ENCODE measurements at places on chromosomes 7 and 10.
A peak's percentile ranks its signal among the peaks of the same experiment; 100 is the strongest.

- no peak for DNase-seq
Measured at GRCh38 chr10:13412894-13413293, 64.8 kb upstream of the SEPHS1 start.

- DNase-seq: no peak
Measured at GRCh38 chr7:25779002-25779546, 372.9 kb upstream of the NFE2L3 start.

- DNase-seq: no peak
Measured at GRCh38 chr7:132783824-132784223, 207.6 kb upstream of the PLXNA4 start.

GRCh38 chr7:42869131-42870020, 42.5 kb downstream of the C7orf25 start:
- no peak for DNase-seq

- DNase-seq: no peak
Measured at GRCh38 chr7:6392712-6393666, 54.8 kb downstream of the DAGLB start.

GRCh38 chr10:66501356-66501755, 424.5 kb upstream of the LRRTM3 start:
- DNase-seq: no peak

- DNase-seq: no peak
Measured at GRCh38 chr7:18117482-18117881, 89.8 kb upstream of the PRPS1L1 start.

GRCh38 chr7:116843378-116843777, 19.0 kb upstream of the CAPZA2 start:
- no peak for DNase-seq

GRCh38 chr7:127221731-127222130, 31.0 kb downstream of the GRM8 start:
- no peak for DNase-seq

DNA sequence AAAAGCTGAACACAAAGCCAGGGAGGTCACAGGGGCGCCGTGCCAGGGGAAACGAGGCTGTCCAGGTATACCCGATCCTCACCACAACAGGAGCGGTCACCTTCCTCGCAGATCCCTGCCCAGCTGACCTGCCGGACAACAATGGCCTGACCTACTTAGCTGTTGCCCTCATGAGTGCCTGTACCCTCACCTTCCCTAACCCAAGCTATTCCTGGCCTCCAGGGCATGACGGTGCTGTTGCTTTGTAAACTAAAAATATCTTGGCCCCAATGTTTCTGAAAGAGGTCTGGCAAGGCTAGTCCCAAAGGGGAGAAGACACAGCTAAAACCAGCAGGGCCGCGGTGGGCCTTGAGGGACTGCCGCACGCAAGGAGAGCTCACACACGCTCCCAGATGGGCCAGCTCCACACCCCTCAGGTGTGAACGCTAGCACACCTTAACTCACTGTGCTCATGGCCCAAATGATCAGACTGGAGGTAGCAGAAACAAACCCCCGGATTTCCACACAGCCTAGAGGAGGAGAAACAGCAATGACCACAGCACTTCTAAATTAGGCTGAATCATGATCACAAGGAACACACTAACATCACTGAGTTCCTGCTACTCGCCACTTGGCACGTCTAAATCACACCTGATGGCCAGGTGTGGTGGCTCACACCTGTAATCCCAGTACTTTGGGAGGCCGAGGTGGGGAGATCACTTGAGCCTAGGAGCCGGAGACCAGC, 66.3 kb upstream of the CYTH3 start:
- no peak for DNase-seq

- no peak for DNase-seq
Measured at GRCh38 chr10:121919666-121920065, 8.2 kb downstream of the ATE1 start.

GRCh38 chr7:87918740-87919139, 15.3 kb upstream of the ADAM22 start:
- no peak for DNase-seq

DNA sequence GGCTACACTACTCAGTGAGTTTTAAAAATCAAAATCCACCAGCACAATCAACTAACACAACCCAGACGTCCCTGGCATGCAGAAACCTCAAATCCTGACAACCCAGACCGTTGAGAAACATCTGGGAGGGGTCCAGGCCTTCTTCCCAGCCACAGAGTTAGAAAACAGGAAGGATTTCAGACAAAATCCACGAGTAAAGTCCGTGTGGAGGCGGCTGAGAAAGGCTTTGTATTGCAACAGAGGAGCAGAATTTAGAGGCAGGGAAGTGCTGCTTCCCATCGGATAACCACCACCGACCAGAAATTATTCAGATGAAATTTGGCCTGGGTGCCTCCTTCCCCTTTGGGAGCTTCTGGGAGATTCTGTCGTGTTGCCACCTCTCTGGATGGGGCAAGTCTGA, 61.5 kb downstream of the TNS3 start:
- no peak for DNase-seq

GRCh38 chr7:108099713-108100112, 30.4 kb downstream of the LAMB4 start:
- DNase-seq: no peak

DNA sequence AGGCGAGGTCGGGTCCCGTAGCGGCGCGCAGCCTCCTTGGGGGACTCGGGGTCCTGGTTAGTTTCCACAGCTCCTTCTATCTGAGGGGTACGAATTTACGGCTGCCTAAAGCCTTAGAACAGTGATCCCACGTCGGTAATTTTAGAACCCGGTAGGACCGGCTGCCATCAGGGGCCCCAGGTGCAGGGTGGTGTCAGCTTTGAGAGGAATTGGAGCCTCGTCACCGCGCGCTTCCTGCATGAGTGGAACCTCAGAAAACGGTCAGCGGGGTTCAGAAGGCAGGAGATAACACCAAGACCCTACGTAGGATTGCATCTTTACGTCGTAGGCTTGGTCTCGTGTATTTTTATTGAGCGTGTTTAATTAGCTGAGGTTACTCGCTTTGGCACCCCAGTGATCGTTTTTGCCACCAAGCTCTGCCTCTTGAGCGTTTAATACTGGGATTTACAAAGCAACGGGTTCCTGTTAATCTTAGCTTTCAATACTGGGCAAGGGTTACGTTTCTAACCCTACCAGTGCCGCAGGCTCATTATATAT, 443 bp downstream of the RNF32 start:
- DNase-seq: no peak

DNA sequence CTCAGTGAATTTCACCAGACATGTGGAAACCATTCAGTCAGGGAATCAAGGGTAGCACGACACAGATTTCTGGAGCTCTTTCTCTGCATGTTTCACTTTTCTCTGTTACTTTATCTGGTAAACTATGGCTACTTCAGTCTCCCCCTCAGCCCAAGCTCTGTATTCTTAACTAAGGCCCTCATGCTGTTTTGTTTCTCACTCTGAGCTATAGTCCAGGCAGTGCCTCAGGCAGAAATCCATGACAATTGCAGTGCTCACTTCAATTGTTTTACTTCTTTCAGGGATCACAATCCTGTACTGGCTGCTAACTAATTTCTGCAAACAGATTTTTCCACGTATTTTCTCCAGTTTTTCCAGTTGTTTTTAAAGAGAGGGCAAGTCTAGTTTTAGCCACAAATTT, 1599.9 kb upstream of the LRRTM3 start:
- no peak for DNase-seq

DNA sequence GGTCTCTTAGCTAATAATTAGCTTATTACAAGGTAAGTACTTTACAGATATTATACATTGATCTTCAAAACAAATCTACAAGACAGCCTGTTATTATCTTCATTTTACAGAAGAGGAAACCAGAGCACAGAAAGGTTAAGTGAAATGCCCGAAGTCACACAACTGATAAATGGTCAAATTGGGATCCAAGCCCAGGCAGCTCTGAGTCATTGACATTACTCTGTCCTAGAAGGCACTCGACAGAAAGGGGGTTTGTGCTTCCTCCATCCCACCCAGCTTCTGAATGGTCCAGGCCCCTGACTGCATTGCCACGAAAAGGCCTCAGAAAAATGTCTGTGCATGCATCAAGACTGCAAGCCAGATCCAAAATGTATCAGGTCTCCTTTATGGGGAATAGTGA, 81.3 kb upstream of the ZNF438 start:
- DNase-seq: no peak

DNA sequence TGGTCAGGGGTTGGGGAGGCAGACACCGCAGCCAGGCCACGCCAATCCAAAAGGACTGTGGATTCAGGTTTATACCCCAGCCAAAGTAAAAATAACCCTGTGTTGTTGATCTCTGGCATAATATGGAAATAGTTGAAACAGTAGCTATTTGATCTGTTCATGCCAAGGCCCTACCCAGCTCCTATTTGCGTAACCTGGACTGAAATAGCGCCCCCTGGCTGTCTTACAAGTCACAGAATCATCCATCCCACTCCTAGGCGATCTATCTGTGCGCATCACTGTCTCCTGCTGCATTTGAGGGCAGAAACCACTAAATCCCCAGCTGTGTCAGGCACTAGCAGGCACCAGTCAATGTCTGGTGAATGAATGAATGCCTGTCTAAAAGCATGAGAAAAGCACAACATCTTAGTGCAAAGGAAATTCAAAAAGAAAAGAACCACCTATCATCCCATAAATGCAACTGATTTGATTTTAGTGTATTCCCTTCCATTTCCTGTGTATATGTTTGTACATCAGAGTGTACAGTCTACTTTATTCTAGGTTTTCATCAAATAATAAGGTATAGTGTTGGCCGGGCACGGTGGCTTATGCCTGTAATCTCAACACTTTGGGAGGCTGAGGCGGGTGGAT, 160.0 kb downstream of the SLIT1 start:
- DNase-seq: peak; percentile 78

DNA sequence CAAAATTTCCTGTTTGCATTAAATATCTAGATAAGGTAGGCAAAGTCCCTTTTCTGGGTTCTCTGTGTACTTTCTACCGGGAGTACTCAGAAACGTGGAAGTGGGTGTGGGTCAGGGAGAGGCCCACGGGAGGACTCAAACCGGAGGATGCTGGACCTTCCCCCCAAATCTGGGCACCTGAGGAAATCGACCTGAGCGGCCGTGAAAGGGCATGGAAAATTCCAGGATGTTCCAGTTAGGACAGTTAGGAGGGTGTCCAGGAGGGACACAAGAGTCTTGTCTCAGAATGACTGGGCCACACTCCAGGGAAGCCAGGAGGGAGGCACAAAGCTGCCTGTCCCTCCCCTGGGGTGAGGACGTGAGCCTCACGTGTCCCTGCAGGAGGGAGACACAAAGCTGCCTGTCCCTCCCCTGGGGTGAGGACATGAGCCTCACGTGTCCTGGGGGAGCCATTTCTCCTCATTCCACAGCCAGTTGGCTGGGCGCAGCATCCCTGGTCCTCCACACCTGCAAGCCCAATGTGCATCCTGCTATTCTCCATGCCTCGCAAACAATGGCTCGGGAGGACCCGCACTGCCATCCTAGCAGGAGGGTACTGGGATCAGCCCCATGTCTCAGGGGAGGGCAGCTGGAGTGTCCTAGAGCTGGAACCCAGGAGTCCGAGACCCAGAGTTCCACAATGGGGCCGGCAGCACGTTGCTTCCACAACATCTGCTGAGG, 190.5 kb upstream of the PPP2R2D start:
- no peak for DNase-seq

GRCh38 chr10:87635498-87636312, 24.0 kb upstream of the PAPSS2 start:
- no peak for DNase-seq

GRCh38 chr7:149524394-149524793, 26.8 kb upstream of the ZNF746 start:
- DNase-seq: no peak

DNA sequence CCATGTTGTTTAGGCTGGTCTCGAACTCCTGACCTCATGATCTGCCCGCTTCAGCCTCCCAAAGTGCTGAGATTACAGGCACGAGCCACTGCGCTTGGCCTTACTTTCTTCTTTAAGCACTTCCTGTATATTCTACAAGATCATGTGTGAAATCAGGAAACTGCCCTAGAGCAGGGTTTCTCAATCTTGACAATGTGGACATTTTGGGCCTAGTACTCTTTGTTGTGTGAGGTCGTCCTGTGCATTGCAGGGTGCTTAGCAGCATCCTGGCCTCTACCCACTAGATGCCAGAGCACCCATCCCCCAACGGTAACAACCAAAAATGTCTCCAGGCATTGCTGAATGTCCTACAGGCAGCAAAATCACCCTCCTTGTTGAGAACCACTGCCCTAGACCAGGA, 24.7 kb downstream of the RRP12 start:
- no peak for DNase-seq

DNA sequence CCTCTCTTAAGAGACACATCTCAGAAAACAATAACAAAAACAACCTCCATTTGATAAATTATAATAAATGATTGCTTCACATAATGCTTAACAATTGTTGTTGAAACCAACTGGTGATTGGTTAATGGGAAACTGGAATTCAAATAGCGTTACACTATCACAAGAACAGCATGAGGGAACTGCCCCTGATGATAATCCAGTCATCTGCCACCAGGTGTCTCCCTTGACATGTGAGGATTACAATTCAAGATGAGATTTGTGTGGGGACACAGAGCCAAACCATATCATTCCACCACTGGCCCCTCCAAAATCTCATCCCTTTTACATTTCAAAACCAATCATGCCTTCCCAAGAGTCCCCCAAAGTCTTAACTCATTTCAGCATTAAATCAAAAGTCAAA, 375.9 kb downstream of the BMPER start:
- DNase-seq: no peak

DNA sequence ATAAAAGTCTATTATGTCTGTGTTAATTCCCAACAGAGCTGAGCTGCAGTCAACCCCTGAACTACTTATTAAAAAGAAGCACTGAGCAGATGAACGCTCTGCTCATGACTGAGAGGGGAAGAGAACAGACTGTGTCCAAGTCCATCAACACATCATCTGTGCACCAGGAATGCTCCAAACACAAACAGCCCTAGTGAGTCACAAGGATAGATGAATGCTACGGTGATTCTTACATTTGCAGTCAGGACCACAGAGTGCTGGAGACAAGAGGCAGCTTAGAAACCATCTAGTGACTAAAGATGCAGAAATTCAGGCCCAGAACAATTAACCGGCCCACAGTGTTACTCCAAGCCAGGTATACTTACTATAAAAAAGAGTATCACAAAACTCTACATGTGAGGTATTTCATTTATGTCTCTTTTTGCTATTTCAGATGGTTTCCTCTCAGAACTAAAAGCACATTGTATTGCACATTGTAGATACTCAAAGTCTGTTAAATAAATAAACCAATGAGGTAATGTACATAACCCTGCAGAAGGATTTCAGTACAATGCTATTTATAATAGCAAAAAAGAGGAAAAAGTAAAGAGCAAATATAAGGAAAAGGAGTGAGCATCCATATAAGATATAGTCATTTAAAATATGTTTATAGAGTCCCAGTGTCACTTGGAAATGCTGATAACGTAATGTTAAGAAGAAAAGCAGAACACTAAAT, 159.2 kb downstream of the KCNMA1 start:
- DNase-seq: no peak

GRCh38 chr10:117627561-117627960, 85.0 kb downstream of the EMX2 start:
- no peak for DNase-seq

- DNase-seq: no peak
Measured at GRCh38 chr7:155811560-155811894, 736 bp downstream of the SHH start.

- no peak for DNase-seq
Measured at GRCh38 chr10:130215151-130215930, 79.2 kb downstream of the GLRX3 start.

GRCh38 chr7:74481458-74482196, 27.9 kb downstream of the GTF2IRD1 start:
- DNase-seq: no peak

All from HEK293T (cell line).